Sigmoid colon (tissue), 7 donors: ENCODE measurements at places on chromosomes 11 and 22. TPM values are rescaled to one million over a fixed set of nuclear protein-coding genes. Genes with fewer than 3 reads are reported as not detected.

GRCh38 chr22:30216710-30217109, 29.8 kb downstream of the LIF start:
- DNase-seq: no peak
- H3K27ac ChIP-seq: no peak overlapping the region
- no peaks in the 10 kb centered on the region for H3K27me3 ChIP-seq
- no peaks in the 10 kb centered on the region for H3K4me1 ChIP-seq

Gene ASCL2
- total RNA-seq: not detected

GRCh38 chr11:63610604-63611394, 3.4 kb downstream of the PLAAT3 start:
- peaks cover 41% of the 10 kb centered on the region for H3K4me1 ChIP-seq
- H3K36me3 ChIP-seq: no peaks in the 10 kb centered on the region
- peak overlapping the region; percentile 85 for H3K27ac ChIP-seq

Gene FAM180B
- not detected for total RNA-seq

DNA sequence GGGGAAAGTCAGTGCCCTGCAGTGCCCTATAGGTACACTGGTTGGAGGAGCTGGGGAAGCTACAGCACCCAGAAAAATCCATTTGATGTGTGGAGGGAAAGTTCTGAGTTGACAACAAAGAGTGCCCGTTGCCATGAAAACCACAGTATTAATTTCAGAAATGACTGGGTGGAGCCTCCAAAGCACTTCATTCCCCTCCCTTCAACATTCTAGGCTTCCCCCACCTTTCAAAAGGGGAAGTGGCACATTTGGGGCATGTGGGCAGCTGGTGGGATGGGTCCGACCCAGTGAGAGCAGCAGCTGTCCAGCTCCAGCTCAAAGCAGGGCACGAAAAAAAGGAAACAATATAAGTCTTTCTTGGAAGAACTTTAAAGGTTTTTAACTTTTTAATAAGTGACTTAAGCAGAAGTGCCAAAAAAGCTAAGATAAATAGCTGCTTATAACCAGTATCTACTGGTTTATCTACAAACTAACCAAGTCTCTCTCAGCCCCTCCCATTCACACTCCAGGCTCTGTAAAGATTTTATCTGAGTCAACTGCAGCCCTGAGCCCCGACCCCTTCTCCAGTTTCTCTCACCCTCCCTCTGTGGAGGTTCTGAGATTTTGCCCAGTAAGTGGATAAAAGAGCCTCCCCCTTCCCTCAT, 9.0 kb upstream of the AHNAK start:
- peaks cover 8% of the 10 kb centered on the region for H3K36me3 ChIP-seq
- H3K27me3 ChIP-seq: no peaks in the 10 kb centered on the region
- peaks cover 80% of the 10 kb centered on the region for H3K4me1 ChIP-seq
- peak; percentile 76 for DNase-seq

Gene MIAT
- total RNA-seq: 1.7 TPM

DNA sequence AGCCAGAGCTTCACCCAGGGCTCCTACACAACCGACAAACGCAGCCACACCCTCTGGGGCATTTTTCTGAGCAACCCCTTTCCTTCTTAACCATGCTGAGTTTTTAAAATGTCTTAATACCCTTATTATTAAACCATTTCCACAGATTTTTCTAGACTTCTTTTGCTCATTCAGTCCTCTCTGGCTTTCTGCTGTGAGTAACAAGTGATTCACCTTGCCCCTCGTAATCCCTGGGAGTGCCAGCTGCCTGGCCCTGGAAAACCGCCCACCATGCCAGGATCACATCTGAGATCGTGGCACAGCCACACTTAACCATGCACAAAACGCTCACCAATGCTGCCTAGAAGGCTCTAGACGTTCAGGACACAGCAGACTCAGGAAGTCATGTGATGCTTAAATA, 25.4 kb downstream of the YPEL1 start:
- H3K27me3 ChIP-seq: no peaks in the 10 kb centered on the region
- no peaks in the 10 kb centered on the region for H3K4me1 ChIP-seq
- DNase-seq: no peak
- no peak overlapping the region for H3K4me3 ChIP-seq
- no peak overlapping the region for H3K27ac ChIP-seq
- H3K36me3 ChIP-seq: no peaks in the 10 kb centered on the region

- no peak for DNase-seq
- H3K27me3 ChIP-seq: no peaks in the 10 kb centered on the region
- no peaks in the 10 kb centered on the region for H3K4me1 ChIP-seq
- H3K27ac ChIP-seq: peak overlapping the region; percentile 66
- H3K4me3 ChIP-seq: no peak overlapping the region
These were observed 567.3 kb downstream of the MIAT start for GRCh38 chr22:27224485-27225374.

- H3K27ac ChIP-seq: no peak overlapping the region
- H3K27me3 ChIP-seq: no peaks in the 10 kb centered on the region
- DNase-seq: no peak
These were observed 298.7 kb upstream of the DDI1 start for GRCh38 chr11:103737747-103738146.

DNA sequence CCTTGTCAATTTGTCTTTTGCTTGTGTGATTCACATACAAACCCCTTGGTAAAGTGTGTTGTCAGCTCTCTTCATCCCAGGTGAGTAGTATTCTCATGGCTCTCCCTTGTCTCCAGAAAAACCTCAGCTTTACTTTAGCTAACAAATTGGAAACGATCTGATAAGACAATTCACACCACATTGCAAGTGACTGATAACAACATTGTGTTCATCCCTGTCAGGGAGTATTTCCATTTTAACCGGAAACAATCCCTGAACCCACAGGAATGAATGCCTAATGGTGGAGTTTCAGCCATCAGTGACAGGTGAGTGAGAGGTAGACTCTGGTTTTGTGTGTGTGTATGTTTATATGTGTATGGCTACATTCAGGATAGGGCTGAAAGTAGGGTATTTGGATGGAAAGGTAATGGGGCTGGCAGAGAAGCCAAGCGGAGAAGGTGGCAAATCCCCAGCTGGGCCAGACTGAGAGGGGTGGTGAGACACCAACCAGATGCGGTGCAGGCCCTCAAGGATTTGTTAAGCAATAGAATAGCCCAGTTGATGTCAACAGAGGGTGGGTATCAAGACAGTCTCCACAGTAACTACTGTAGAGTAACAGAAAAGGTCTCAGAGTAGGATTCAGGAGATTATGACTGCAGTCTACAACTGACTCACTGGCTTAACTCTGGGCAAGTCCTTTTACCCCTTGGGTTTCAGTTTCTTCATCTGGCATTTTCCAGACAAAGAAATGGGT, 7.6 kb downstream of the LRRC51 start:
- H3K4me3 ChIP-seq: no peak overlapping the region
- H3K36me3 ChIP-seq: no peaks in the 10 kb centered on the region
- no peak for DNase-seq
- no peaks in the 10 kb centered on the region for H3K27me3 ChIP-seq
- H3K4me1 ChIP-seq: peaks cover 13% of the 10 kb centered on the region
- no peak overlapping the region for H3K27ac ChIP-seq

Gene RAB39A
- 1.8 TPM for total RNA-seq

Gene NXF1
- total RNA-seq: 33.2 TPM

DNA sequence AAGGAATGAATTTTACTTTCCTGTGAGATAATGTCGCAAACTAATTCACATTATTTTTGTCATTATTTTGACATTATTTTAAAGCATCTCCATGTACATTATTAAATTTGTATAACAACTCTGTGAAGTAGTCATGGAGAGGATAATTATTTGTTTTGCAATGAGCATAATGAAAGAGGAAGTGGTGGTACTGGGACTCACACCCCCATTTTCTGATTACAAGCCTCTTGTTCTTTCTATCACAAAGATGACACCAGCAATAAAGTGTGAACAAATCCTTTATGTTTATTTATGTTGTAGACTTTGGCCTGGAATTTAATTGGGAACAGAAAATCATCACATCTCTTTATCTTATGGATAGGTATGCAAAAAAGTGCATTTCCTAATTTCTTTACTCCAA, 522.6 kb downstream of the TMEM135 start:
- no peak for DNase-seq
- H3K27me3 ChIP-seq: no peaks in the 10 kb centered on the region
- no peak overlapping the region for H3K4me3 ChIP-seq
- no peaks in the 10 kb centered on the region for H3K4me1 ChIP-seq
- H3K27ac ChIP-seq: no peak overlapping the region

- no peaks in the 10 kb centered on the region for H3K36me3 ChIP-seq
- no peak for DNase-seq
- H3K27ac ChIP-seq: peak overlapping the region; percentile 85
- H3K4me1 ChIP-seq: peaks cover 14% of the 10 kb centered on the region
These were observed 14.4 kb upstream of the SPTBN2 start for GRCh38 chr11:66743271-66743968.

- no peaks in the 10 kb centered on the region for H3K27me3 ChIP-seq
- H3K36me3 ChIP-seq: no peaks in the 10 kb centered on the region
- DNase-seq: no peak
- no peaks in the 10 kb centered on the region for H3K4me1 ChIP-seq
- no peak overlapping the region for H3K4me3 ChIP-seq
These were observed 55.3 kb downstream of the INSC start for GRCh38 chr11:15169815-15170551.

DNA sequence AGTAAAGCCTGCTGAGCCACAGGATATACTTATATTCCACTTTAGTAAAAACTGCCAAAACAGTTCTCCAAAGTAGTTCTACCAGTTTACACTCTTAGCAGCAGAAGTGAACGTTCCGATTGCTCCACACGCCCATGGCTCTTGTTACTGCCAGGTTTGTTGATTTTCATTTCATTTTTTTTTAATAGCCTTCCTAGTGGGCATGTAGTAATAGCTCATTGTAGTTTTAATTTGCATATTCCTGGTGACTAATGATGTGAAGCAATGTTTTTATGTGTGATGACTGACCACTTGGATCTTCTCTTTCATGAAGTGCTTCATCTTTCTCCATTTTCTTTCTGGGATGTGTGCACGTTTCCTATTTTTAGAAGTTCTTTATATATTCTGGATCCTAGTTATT, 4.8 kb upstream of the C11orf97 start:
- no peaks in the 10 kb centered on the region for H3K4me1 ChIP-seq
- H3K27me3 ChIP-seq: no peaks in the 10 kb centered on the region
- H3K36me3 ChIP-seq: no peaks in the 10 kb centered on the region

Gene TNNT3
- total RNA-seq: not detected

Gene DEFB131B
- not detected for total RNA-seq

DNA sequence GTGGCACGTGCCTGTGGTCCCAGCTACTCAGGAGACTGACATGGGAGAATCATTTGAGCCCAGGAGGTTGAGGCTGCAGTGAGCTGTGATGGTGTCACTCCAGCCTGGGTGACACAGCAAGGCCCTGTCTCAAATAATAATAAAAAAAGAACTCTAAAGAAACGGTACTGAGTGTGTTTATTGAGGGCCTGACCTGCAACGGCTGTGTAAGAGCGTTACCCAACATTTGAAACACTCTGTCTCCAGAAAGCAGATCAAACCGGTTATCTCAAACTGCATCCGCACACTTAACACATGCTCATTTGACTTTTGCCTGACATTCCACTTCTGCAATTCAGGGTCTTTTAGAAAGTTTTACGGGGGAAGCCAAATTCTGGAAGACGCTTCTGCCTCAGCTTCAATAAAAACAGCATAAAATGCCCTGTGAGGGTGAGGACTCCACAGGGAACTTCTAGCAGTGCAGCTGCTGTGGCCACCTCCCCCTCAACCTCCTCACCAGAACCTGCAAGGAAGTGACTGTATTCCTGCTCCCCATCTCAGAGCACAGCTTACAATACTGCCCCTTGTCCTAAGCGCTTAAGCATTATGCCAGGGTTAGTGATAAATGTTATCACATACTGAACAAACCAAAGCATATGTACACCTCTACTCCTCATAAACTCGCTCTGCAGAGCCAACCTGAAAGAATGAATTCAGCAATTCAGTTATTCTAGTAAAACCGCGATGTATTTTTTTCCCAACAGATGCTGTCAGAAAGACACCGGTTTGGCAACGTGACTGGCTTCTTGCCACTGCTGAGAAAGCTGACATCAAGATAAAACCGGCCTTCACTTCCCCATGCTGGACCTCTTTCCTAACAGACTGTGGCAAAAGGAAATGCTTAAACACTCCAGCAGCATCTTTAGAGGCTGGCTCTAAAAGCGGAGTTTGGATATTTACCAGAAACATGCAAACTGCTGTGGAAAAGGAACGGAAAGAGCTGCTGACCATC, 52.2 kb downstream of the PRDM10 start:
- no peak overlapping the region for H3K27ac ChIP-seq
- H3K4me1 ChIP-seq: no peaks in the 10 kb centered on the region
- no peak overlapping the region for H3K4me3 ChIP-seq

GRCh38 chr11:11208994-11209393, 144.1 kb downstream of the CSNK2A3 start:
- H3K4me1 ChIP-seq: no peaks in the 10 kb centered on the region
- H3K36me3 ChIP-seq: no peaks in the 10 kb centered on the region
- H3K4me3 ChIP-seq: no peak overlapping the region
- no peak for DNase-seq

- peaks cover 10% of the 10 kb centered on the region for H3K27me3 ChIP-seq
- H3K27ac ChIP-seq: no peak overlapping the region
- no peaks in the 10 kb centered on the region for H3K36me3 ChIP-seq
These were observed 58.9 kb upstream of the PAX6 start for GRCh38 chr11:31869986-31870385.
